ENCODE measurements at places on chromosomes 6 and 20. TPM values are rescaled to one million over a fixed set of nuclear protein-coding genes. Genes with fewer than 3 reads are reported as not detected.

The DDX39B gene
- 398 TPM for total RNA-seq

The JPH2 gene
- total RNA-seq: 72.0 TPM

The OR2H1 gene
- not detected for total RNA-seq

The RAB44 gene
- total RNA-seq: not detected

The PCK1 gene
- not detected for total RNA-seq

The CLPSL2 gene
- not detected for total RNA-seq

The ADGRB3 gene
- 5.3 TPM for total RNA-seq

The SLC22A7 gene
- total RNA-seq: not detected

The MYCT1 gene
- total RNA-seq: 10.0 TPM

The CCM2L gene
- total RNA-seq: 6.9 TPM

The PRRT1 gene
- total RNA-seq: not detected

The CLPSL1 gene
- not detected for total RNA-seq

The SYNGAP1 gene
- total RNA-seq: 16.8 TPM

The MEI4 gene
- not detected for total RNA-seq

The CYP24A1 gene
- not detected for total RNA-seq

The GABRR1 gene
- total RNA-seq: 0.69 TPM

The OR2B6 gene
- not detected for total RNA-seq

The TOP1 gene
- 47.1 TPM for total RNA-seq

The CCDC167 gene
- 8.7 TPM for total RNA-seq

The SAMD10 gene
- 1.2 TPM for total RNA-seq

The CLIC5 gene
- 1.5 TPM for total RNA-seq

The ELOVL4 gene
- 4.1 TPM for total RNA-seq

The TP53INP2 gene
- total RNA-seq: 3.3 TPM

The CAPN11 gene
- not detected for total RNA-seq

The BPI gene
- total RNA-seq: 3.5 TPM

The PLAGL2 gene
- 15.0 TPM for total RNA-seq

The RAET1G gene
- not detected for total RNA-seq

The TDRD6 gene
- total RNA-seq: 1.2 TPM

The ISM1 gene
- total RNA-seq: not detected

The COX4I2 gene
- not detected for total RNA-seq

The IL17A gene
- total RNA-seq: 0.40 TPM

The MAP7 gene
- 0.91 TPM for total RNA-seq

The KCNK15 gene
- total RNA-seq: 2.7 TPM

The KIF13A gene
- total RNA-seq: 21.2 TPM

The HLA-E gene
- total RNA-seq: 207 TPM

The UBE3D gene
- total RNA-seq: 20.5 TPM

The TUBB2A gene
- total RNA-seq: 100 TPM

The TMEM74B gene
- 2.0 TPM for total RNA-seq

The GLYATL3 gene
- not detected for total RNA-seq

The DEFB129 gene
- total RNA-seq: not detected

The PCED1A gene
- total RNA-seq: 20.0 TPM

The KCNK16 gene
- total RNA-seq: not detected

The GMPR gene
- 18.2 TPM for total RNA-seq

The TRAPPC3L gene
- total RNA-seq: not detected

The BHLHE23 gene
- total RNA-seq: not detected

Measured in uterus (tissue), 4 donors.